ENCODE measurements at places on chromosomes 1 and 21.

DNA sequence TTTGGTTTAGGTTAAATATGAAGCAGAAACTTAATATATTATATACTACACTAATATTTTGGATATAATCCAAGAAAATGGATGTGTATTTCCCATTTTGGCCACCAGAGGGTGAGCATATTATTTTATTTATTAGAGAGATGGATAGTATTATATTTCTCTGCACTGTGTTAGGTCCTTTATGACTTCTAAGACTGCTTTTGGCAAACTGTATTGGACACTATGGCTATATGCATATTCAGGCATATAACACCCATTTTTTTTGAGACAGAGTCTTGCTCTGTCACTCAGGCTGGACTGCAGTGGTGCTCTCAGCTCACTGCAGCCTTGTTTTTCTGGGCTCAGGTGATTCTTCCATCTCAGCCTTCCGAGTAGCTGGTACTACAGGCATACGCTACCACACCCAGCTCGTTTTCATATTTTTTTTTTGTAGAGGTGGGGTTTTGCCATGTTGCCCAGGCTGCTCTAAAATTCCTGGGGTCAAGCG is 17.8 kb upstream of the PGM1 start:
- no peak for DNase-seq

DNA sequence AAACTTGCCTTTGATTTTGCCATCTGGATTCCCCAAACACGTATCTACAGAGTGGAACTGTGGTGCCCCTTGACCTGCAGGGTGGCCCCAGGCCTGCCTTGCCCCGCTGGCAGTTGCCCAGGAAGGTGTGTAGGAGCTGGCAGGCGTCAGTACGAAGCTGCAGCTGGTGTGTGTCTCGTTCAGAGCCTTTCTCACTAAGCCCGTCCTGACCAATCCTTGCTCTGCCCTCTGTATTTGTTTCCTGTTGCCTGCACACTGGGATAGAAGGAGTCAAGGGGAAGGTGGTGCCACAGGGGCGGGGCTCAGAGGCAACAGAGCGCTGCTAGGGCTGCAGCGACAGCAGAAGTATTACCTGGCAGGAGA is 5.2 kb upstream of the VSIG8 start:
- no peak for DNase-seq

DNA sequence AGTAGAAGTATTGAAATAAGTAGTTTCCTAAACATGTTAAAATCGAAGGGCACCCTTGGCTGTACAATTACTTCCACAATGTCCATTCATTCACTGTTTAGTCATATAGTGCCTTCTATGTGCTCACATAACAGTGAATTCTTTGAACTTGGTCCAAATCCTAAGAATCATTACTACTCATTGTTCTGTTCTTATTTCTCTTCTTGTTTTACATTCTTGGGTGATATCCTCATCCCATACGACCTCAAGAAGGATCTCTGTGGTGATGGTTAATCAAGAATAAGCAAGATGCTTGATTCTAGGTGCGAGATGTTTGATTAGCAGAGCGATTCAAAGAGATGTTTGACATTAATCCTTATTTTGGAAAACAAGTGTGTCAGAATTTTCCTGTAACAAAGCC is 667.4 kb upstream of the ZP4 start:
- no peak for DNase-seq

DNA sequence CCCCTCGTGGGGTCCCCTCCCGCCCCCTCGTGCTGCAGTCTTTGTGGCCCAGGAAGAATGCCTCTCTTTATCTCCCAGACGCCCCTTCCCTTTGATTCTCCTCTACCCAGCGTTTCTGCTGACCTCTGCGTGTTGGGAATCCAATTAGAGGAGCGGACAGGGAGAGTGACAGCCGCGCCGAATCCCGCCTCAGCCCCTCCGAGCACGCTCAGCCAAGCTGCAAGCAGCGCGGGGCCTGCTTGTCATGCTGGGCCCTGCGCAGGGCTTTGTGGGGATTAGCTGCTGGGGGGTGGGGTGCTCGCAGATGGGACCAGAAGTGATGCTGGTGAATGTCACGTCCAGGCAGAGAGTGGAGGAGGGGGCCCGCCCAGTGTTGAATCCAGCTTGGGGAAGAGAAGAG is 91.1 kb downstream of the EPHB2 start:
- no peak for DNase-seq

GRCh38 chr21:38664841-38665240 is 140.9 kb upstream of the ETS2 start:
- DNase-seq, result no peak

All from activated CD4-positive, CD25-positive, alpha-beta regulatory T cell treated with anti-CD3 and anti-CD28 coated beads, Interleukin-2, amount 50 U/mL, for 16 hours (primary cell).